Dorsolateral prefrontal cortex (tissue), 122 donors: ENCODE measurements at places on chromosomes 7 and 10.

- no peak for DNase-seq
Measured at GRCh38 chr7:30163231-30163894, 28.6 kb downstream of the MTURN start.

DNA sequence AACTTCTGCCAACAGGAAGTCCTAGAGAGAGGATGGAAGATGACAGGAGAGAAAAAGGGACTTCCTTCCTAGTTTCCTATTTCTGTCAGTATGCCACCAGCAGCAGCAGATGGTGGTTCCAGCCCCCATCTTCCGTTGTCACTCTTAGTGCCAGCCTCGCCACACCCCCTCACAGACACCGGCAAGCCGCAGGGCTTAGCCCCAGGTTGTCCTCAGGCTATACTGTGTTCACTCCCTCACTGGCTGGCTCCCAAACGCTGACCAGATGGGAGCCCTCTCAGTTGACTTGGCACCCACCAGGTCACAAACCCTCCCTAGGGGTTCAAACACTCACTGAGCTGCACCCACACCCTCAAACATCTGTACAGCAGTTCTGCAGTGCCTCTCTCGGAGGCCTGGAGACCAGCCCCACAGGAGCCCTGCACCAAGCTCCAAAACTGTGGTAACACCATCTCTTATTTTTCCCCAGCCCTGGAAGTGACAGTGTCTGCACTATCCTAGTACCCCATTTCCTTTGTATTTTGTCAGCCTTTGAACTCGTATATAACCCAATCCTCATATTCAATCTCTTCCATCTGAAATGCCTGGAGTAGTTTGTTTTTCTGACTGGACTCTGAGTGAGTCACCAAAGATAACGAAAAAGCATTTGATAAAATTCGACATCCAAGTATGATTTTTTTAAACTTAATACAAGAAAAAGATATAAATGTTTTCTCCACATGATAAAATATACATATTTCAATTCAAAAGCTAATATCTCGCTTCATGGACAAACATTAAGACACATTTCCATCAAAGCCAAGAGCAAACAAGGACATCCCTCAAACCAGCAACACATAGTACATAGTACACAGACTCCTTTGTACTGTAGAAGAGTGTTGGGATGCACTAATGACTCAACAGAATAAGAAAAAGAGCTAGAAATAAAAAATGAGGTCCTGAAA lies 34.5 kb downstream of the SMURF1 start:
- DNase-seq, result peak; percentile 33

GRCh38 chr7:109206196-109206595 lies 636.5 kb downstream of the DNAJB9 start:
- no peak for DNase-seq

- DNase-seq, result no peak
Measured at GRCh38 chr7:81669476-81670105, 100.3 kb downstream of the HGF start.

- no peak for DNase-seq
Measured at GRCh38 chr7:82345886-82346285, 97.7 kb downstream of the CACNA2D1 start.

DNA sequence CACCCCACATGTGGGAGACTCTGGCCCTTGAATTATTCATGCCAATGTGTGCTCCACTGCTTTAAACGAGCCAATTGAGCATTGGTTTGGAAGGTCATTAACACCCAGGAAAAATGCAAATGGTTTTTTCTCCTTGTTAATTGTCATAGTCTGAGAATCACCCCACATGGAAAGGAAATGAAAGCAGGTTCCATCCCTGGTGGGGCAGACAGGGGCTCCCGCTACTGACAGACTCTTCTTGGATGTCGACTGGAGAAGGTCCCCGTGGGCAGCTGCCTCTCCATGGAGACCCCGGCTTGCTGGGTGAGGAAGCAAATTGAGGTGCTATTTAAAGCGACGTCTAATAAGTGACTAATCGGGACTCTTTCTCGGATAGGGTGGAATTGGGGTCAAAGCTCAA lies 32.0 kb upstream of the EN2 start:
- DNase-seq, result no peak

GRCh38 chr10:6647811-6648526 lies 67.9 kb upstream of the PRKCQ start:
- peak; percentile 58 for DNase-seq

DNA sequence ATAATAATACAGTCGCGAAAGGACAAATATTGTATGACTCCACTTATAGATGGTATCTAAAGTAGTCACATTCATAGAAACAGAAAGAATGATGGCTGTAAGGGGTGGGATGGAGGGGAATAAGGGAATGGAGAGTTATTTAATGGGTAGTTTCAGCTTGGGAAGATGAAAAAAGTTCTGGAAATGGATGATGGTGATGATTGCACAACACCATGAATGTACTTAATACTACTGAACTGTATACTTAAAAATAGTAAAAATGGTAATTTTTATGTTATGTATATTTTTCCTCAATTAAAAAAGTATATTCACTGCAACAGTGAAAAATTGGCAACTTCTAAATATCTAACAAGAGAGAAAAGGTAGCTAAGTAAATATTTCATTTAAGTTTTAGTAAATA lies 265.8 kb downstream of the EXOC4 start:
- DNase-seq, result no peak

GRCh38 chr7:36760856-36761762 lies 36.8 kb upstream of the AOAH start:
- no peak for DNase-seq

DNA sequence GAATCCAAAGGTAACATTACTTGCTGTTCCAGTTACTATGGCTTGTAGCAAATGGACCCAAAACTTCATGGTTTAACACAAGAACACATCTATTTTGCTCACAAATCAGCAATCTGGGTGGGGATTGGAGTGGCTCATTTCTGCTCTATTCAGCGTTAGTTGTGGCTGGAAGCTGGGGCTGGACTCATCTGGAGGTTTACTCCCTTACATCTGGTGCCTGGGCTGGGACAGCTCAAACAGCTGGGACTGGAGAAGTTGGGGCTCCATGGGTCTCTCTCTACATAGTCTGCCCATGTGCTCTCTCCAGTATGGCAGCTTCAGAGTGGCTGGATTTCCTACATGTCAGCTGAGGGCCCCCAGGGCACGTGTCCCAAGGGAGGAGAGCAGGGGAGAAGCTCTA lies 33.7 kb upstream of the NAMPT start:
- DNase-seq, result no peak

GRCh38 chr7:107563081-107563774 lies 492 bp downstream of the COG5 start:
- no peak for DNase-seq

DNA sequence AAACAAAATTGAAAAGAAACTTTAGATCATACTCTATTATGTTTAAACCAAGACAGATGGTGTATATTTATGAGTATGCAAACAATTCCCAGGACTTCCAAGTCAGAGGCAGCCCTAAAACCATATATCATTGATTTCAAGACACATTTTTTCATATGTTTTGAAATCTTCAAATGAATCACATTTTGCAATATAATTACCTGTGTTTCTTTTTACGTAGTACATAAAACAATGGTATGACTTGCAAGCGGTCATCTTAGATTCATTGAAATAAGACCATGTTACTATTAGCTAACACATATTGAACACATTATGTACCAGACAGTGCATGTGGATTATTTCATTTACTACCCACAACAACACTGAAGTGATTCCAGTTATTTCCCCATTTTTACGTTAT lies 14.9 kb downstream of the SMURF1 start:
- no peak for DNase-seq

DNA sequence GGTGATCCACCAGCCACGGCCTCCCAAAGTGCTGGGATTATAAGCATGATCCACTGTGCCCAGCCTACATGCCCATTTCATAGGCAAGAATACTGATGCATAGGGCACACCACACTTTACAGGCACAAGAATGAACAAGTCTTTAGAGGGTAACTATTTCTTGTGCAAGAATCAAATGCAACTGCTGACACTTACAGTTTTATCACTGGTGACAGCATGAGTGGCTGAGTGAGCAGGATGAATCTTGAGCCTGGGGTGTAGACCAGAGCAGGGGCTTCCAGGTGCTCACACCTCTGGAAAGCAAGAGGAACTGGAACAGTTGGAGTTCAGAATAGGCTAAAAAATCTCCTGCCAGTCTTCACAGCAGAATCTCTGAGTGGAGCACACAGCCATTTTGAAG lies 287.5 kb downstream of the KCNMA1 start:
- no peak for DNase-seq

GRCh38 chr7:2521952-2522591 lies 2.5 kb downstream of the LFNG start:
- no peak for DNase-seq

DNA sequence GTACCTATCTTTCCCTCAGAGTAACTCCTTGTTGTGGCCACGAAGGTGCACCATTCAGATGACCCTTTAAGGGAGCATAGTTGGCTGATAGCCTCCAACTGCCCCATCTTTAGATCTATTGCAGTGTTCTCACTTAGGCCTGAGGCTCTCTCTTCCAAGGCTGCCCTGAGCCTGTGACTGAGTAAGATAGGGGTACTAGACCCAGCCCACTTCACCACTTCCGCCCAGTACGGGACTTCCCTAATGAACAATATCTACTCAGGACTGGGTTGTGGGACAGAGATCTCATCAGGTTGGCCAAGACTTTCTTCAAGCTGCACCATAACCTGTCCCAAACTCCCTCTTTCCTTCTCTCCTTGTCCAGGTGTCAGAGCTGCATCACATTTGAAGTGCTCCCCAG lies 5.7 kb upstream of the GNAI1 start:
- no peak for DNase-seq
